ENCODE measurements at places on chromosomes 5 and 9. TPM values are rescaled to one million over a fixed set of nuclear protein-coding genes. Genes with fewer than 3 reads are reported as not detected.
A peak's percentile ranks its signal among the peaks of the same experiment; 100 is the strongest.

The ADAMTSL1 gene
- 1.5 TPM for total RNA-seq

DNA sequence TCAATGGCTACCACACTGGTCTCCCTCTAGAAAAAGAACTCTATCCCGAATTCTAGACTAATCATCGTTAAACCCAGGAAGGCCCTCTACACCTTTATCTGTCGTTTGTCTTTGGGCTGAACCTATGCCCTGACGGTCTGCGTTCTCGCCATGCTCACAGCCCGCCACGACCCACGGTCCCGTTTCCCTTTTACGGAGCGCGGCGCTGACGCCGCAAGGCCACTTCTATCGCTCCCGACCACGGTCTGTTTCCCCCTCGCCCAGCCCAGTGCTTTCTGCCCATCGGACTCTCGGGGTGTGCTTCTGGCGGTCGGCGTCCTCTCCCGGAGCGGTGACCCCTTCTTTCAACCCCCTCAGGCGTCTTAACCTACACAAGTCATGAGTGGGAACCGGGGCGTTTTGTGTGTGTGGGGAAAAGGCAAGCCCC is 974 bp downstream of the C9orf40 start:
- DNase-seq = no peak

DNA sequence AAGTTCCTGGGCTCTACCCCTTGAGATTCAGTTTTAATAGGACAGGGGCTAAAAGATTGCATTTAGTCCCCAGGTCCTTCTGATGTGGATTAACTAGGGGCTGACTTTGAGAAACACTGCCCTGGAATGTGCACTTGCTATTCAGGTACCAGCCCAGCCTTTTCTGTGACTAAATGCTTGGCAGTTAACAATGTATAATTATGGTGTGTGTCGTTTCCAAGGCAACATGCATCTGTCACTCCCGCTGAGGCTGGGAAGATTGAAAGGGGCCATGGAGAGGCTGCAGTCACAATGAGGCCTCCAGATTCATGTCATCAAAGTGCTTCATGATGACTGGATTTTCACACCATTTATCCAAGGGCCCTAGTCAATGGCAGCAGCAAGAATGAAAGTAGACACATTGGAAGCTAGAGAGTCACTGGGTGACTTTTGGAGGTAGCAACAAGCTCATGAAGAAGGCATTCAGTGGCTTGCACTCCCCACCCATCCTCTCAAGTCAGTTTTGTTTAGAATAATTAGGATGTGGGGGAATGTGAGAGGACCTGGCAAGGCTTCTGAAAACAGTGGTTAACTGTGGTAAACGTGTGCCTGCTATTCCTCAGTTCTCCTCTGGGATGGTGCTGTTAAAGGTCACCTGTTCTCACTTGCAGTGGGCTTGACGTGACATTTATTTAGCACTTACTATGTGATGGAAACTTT is 28.3 kb downstream of the RAI14 start:
- DNase-seq = peak; percentile 98

The PAM gene
- total RNA-seq = 405 TPM

DNA sequence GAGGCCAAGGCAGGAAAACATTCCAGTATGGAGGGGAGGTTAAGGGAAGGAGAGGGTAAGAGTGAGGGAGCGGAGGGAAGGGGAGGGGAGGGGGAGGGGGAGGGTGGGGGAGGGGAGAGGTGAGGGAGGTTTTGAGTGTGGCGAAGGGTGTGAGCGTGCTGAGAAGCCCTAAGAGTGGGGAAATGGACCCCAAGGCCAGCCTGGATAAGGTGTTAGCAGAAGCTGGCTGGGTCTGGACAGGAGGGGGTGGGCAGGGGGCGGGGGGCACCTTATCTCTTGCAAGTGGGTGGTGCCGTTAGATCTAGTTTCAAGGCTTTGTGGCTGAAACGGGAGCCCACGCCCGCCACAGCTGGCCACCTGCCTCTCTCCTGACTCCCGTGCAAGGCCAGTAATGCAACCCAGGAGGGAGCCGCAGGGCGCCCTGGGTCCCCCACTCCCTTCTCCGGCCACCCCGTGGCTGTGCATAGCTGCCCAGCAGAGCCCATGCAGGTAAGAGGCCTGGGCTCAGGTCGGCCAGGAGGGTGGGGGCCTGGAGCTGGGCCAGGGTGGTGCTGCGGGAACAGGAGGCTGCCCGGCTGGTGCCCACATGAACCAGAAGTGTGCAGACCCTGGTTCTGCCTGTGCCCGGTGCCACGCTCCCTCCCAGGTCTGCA is 677 bp downstream of the RNF224 start:
- DNase-seq = no peak

- DNase-seq = no peak
Observed at GRCh38 chr5:171596391-171596878, 177.0 kb downstream of the FGF18 start.

The PCDHGB1 gene
- total RNA-seq = 0.35 TPM

- no peak for DNase-seq
Observed at GRCh38 chr5:133713751-133714150, 101.4 kb upstream of the FSTL4 start.

- no peak for DNase-seq
Observed at GRCh38 chr5:115859378-115859777, 17.6 kb downstream of the AP3S1 start.

DNA sequence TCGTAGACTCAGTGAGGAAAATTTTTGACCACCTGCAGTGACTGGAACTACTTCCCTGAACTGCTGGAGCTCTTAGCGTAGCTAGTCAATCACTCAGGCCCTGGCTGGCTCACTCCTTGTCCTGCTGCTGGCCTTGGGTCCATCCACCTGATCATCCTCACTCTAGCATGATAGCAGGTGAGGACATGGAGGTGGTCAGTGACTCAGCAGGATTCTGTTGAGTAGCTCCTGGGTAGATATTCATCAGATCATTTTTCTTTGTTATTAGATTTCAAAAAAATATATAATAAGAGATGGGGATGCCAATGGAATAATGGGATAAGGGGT is 25.0 kb upstream of the SEMA4D start:
- no peak for DNase-seq

DNA sequence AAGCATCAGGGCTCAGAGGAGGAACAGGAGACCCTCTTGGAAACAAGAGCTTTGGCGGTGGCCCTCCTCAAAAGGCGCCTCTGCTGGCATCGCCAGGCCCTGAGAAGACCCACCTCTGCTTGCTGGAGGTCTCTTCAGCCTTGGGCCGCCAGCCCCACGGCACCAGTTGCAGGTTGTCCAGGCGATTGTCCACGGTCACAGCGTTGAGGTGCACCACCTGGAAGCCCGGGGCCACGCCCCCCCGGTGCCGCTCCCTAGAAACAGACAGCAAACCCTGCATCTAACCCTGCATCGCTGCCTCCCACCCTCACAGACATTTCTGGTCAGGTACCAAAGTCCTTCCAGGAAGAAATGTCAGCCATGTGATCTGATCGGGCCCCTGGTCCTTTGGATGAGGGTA is 3.5 kb downstream of the ZMYND19 start:
- no peak for DNase-seq

DNA sequence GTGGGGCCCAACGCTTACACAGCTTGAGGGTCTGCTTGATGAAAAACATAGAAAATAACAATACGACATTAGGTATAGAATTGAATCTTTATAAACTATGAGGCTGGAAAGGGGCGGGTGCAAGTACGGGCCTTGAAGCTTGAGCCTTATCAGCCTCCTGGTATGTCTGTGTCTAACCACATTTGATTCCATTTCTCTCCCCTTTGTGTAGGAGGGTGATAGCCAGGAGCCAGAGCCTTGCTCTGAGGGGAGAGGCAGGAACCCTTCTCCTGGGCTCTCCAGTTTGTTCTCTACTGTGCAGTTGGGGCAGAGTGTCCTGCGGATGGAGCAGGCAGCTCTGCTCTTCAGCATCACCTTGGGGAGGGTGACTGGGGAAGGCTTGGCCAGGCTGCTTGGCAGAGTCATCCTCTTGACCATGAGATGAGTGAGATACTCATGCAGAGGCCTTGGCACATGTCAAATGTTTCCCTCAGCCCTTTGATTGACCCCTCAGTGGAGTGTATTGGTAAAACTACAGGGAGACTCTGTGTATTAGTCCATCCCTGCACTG is 153.5 kb downstream of the SEMA6A start:
- no peak for DNase-seq

GRCh38 chr5:121668635-121669034 is 183.0 kb upstream of the FTMT start:
- peak; percentile 87 for DNase-seq

GRCh38 chr9:113178087-113178486 is 27.3 kb downstream of the SLC31A2 start:
- no peak for DNase-seq

DNA sequence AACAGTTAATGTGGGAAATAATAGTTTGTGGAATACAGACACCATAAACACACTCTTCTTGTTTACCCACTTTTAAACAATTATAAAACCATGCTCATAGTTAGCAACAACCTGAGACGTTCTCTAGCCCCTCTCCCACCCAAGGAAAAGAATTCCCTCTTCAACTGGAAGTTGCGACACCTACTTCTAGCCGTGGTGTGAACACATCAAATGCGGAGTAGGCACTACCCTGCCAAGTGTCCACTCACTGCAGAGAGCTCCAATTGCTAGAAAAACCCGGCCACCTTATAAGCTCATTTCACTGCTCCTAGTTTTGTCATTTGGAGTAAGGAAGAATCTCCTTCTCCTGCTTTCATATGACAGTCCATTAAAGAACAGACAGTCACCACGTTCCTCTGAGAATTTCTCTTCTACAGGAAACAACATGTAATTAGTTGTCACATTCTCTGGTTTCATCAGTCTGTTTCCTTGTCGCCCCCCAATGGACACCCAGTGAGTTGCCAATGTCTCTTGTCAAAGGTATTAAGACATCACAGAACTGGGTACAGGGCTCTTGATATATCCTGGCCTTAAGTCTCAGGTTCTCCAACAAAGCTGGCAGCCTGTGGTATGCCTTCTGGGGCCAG is 47.3 kb downstream of the PRLR start:
- DNase-seq = peak; percentile 73

The PAPPA gene
- 2.5 TPM for total RNA-seq

GRCh38 chr9:88813638-88814209 is 177.5 kb upstream of the S1PR3 start:
- DNase-seq = no peak

The SCGB3A2 gene
- not detected for total RNA-seq

DNA sequence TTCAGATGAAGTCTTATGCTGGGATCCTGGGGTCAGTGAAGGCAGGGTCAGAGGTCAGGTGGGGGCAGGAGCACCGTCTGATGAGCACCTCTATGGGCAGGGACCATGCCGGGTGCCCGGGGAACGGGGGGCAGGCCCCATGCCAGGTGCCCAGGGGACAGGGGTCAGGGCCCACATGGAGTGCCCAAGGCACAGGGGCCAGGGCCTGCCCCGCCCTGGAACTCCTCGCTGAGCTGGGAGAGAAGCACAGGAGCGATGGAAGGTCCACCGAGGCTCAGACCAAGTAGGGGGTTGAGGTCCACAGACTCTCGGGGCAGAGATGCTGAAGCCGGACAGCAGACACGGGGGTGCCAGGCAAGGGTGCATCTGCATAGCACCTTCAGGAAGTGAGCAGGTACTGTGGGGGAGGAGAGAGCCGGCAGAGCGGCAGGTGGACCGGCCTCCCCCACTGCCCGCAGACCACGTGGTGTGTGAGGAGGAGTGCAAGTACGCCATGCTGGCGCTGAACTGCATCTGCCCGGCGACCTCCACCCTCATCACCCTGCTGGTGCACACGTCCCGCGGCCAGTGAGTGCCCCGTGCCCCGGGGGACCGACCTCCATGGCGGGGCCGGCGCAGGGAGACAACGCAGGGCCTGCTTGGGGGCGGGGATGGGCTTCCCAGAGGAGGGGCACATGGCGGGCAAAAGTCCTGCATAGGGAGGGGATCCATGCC is 67.7 kb downstream of the KCNT1 start:
- no peak for DNase-seq

- DNase-seq = no peak
Observed at GRCh38 chr5:142070734-142071133, 37.8 kb upstream of the NDFIP1 start.

The BRIX1 gene
- 37.9 TPM for total RNA-seq

The ERMP1 gene
- 29.9 TPM for total RNA-seq

- no peak for DNase-seq
Observed at GRCh38 chr9:4815381-4815956, 22.7 kb downstream of the RCL1 start.

The LHX3 gene
- total RNA-seq = not detected

DNA sequence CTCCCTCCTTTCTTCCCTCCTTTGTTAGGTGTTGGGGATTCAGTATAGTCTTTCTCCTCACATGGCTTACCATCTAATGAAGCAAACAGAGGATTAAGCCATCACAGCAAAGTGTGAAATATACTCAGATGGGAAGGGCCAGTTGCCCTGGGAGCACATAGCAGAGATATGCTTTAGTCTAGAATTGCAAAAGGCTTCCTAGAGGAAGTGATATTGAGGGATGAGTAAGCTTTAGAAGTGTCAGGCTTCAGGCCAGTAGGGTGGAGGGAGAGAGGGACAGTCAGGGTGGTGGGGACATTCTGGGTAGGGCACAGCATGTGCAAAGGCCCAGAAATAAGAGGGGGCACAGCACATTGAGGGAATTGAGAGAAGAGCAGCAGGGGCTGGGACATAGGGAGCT is 46.2 kb upstream of the GLRA1 start:
- DNase-seq = no peak

GRCh38 chr5:57157131-57157530 is 16.7 kb upstream of the GPBP1 start:
- DNase-seq = no peak

DNA sequence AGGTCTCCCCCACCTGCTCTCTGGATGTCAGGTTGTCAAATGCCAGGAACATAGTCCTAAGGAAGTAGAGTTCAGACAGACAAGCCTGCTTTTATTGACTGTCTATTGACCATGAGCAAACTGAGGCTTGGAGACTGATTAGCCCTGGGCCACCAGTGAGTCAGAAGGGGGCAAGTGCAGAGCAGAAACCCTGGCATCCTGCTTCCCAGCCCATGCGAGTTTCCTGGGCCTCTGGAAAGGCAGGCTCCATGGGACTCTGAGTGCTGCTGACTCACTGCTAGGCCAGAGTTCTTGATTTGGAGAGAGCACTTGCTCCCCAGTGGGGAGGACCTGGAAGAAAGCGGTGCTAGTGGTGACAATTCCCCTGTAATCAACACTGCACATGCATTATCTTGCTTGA is 2.8 kb upstream of the HBEGF start:
- peak; percentile 55 for DNase-seq

The MYMK gene
- total RNA-seq = not detected

The FBXL7 gene
- not detected for total RNA-seq

- DNase-seq = no peak
Observed at GRCh38 chr9:123863164-123863855, 66.6 kb downstream of the DENND1A start.

The PLAC8L1 gene
- total RNA-seq = not detected

- DNase-seq = peak; percentile 48
Observed at GRCh38 chr9:121222524-121223171, 21.0 kb upstream of the RAB14 start.

DNA sequence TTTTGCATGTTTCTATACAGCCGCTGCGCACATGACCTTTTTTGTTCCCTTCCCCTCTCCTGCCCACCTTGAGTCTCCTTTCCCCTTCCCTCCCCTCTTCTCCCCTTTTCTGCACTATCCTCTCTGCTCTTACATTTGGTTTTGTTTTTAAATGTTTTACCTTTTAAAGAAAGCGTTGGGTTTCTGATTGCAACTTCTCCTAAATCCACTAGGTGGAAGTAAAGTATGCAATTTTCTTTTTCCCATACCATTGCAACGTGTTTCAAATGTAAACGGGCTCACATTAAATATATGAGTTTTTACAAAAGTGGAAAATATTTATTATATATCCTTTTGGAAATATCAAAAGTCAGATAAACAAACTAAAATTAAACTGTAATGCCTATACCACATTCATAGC is 500.9 kb downstream of the DIRAS2 start:
- peak; percentile 23 for DNase-seq
